Fibroblast of gingiva (primary cell): ENCODE measurements at places on chromosomes 7 and 10.
A peak's percentile ranks its signal among the peaks of the same experiment; 100 is the strongest.

DNA sequence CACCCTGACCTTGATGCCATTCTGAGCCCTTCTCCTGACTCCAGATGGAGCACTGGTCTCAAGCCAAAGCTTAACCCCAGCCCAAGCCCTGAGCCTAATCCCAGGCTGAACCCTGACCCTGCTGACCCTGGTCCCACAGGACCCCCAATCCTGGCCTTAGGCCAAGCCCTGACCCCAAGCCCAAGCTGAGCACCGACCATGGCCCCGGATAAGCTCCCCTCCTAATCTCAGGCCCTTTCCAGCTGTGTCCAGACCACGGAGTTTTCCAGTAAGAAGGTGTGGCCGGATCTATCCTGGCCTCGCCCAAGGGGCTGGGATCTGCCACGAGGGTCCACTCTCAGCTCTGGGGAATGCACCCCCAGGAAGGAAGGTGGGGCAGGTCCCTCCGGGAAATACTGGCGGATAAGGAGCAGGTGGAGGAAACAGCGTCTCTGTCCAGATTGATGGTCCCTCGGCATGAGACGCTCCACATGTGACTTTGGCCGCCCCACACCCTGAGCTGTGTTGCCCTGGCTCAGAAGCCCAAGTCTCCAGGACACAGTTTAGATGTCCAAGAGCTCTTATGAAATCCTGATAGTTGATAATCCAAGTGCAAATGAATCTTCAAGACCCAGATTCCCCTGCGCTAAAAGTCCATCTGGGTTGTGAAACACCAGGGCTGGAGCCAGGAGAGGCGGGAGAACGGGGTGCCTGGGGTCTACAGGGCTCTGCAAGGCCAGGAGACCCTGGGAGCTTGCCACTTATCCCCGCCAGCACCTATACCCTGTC lies 10.4 kb downstream of the ELN start:
- no peak for DNase-seq

DNA sequence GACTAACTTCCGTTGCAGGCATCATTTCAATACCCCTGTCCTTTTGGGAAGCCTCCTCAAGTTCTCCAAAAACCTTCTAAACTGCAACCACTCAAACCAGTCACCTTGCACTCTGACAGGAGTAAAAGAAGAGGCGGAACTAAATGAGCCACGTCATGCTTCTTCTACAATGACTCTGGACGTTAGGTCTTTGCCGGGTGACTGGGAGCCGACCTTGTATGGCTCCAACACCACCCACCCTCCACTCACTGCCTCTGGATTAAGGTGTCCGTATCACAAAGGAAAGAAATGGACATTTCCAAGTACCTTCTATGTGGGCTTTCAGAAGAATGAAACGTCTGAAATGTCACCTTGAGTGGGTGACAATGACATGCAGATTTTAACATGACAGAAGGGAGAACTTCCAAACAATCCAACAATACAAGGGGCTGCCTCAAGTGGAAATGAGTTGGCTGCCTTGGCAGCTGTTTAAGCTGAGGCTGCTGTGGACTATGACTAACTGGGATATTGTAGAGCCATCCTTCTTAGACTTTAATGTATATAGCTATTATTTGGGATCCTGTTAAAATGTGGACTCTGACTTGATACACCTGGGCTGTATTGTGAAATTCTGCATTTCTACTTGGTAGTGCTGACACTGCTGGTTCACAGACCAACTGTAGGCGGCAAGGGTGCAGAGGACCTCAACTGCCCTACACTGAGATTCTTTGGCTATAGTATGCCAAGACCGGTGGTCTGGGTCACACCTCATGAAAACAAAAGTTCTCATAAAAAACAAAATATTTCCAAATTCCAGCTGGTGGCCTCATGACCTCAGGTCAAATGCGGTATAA lies 33.8 kb upstream of the PDLIM1 start:
- DNase-seq = no peak

- no peak for DNase-seq
Measured at GRCh38 chr10:20481054-20481453, 416.1 kb downstream of the NEBL start.

DNA sequence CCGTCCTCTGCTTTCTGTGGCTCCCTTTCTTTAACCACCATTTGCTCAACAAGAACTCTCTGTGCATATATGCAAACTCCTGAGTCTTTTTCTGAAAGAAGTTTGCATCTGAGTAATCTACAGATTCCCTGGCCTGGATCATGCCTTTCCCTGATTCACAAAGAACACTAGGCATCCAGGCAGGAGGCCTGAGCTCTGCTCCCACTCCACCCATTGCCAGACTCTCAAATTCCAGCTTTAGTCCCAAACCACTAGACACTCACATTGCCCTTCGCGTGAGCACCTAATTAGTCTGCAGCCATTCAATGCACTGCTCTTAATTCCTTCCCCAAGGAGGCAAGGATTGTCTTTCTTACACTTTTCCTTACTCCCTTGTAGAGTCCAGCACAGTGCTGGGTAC lies 60.9 kb downstream of the ABCC2 start:
- peak; percentile 51 for DNase-seq

DNA sequence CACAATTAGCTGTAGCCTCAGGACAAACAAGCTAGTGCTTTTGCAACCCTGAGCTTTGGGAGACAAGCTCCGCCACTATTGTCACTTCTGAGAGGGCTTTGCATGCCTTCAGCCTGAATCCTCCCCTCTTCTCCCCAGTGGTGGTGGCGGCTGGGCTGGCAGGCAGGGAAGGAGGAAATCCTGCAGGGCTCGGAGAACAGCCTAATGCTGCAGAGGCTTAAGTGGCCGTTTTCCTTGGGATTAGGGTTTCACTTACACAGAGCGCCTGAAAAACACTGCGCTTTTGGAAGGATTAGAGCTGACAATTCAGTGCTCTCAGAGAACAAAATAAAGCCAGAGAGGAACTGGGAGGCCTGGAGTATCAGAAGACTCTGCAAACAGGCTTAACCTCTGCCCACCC lies 71.3 kb downstream of the PAX2 start:
- DNase-seq = no peak

GRCh38 chr10:73588656-73589055 lies 2.5 kb downstream of the USP54 start:
- no peak for DNase-seq

- no peak for DNase-seq
Measured at GRCh38 chr7:77907281-77907680, 108.7 kb downstream of the PHTF2 start.

- no peak for DNase-seq
Measured at GRCh38 chr10:96910488-96911395, 78.6 kb downstream of the LCOR start.

- no peak for DNase-seq
Measured at GRCh38 chr7:2204446-2204845, 28.3 kb downstream of the MAD1L1 start.

DNA sequence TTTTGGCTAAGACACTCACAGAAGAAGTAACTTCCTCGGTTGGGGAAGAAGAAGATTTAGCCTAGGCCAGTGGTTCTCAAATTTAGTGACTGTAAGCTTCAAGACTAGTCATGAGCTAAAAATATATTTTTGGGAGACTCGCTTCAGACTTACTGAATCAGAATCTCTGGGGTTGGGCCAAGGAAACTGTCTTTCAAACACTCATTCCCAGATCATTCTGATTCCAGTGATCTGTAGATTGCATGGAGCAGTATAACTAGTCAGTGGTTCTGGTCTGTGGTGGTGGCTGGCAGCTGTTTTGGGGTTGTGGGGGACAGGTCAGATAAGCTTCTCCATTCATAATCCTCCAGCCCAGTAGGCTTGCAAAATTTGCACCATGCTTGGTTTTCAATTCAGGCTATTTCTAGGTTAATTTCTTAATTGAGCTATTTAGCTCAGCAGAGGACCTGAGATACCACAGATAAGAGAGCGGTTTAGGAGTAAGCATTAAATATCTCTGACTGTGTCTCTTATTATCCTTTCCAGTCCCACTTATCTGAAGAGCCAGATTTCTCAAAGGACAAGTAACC lies 3.8 kb upstream of the KAT6B start:
- DNase-seq = peak; percentile 44

- DNase-seq = no peak
Measured at GRCh38 chr10:119373294-119374102, 166.1 kb downstream of the GRK5 start.

GRCh38 chr7:128164955-128165670 lies 76.0 kb upstream of the LEP start:
- no peak for DNase-seq

GRCh38 chr7:21293771-21294170 lies 134.1 kb upstream of the SP4 start:
- no peak for DNase-seq

DNA sequence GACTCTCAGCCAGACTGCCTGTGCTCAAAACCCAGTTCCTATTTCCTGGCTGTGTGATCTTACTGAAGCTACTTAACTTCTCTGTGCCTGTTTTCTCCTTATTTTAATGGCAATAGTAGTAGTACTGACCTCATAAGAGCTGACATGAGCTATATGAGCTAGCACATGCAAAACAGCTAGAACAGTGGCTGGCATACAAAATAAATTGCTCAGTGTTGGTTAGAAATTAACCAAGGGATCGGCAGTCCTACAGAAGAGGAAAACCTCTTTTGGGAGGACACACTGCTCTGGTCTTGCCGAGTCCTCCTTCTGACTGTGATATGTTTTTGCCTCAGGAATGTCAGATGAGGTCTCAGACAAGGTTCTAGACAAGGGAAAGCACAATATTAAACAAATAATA lies 322.6 kb downstream of the GRM8 start:
- DNase-seq = no peak

DNA sequence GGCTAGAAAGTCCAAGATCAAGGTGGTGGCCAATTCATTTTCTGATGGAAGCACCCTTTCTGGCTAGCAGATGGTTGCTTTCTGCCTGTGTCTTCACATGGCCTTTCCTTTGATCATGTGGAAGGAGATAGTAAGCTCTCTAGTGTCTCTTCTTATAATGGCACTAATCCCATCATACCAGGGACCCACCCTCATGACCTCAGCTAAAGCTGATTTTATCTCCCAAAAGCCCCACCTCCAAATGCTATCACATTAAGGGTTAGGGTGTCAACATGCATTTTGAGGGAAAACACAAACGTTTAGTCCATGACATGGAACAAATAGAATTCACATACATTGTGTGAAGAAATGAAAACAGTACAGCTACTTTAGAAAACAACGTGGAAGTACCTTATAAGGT lies 100.0 kb downstream of the VPS50 start:
- DNase-seq = no peak

- DNase-seq = no peak
Measured at GRCh38 chr10:7027237-7027912, 383.5 kb downstream of the SFMBT2 start.

DNA sequence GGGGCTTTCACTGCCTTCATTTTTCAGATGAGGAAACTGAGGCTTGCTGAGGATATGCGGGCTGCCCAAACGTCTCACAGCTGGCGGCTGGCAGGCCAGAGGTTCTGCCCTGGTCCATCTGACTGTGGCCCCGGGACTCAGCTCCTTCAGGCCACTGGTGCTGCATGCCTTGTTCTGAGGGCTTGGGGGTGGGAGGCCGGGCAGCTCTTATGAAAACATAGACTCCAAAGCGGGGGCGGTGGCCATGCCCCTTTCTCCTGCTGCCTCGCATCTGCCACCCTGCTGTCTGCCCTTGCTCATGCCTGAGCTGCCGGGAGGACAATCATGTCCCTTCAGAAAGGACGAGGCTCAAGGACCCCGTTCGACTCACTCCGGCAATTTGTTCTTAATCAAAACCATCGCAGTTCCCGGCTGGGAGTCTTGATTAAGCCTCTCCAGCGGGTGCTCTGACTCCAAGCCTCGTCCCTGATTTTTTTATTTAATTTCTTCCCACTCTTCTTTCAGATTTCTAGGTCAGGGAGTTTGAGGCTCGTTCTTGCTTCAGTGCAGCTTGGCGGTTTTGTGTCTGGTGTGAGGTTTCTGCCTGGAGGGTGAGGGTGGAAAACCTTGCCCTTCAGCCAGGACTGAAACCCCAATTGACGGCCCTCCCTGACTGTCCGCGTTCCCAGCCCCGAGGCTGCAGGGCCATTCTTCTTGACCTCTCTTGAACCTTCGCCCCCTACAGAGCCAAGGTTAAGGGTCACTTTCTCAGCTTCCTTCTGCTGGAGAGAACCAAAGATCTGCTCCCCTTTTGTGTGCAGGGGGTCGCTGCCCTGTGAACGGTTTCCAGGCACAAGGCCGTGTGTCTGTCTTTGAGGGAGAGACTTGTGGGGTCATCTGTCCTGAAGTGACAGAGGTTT lies 120.8 kb downstream of the DNAJB6 start:
- no peak for DNase-seq

- no peak for DNase-seq
Measured at GRCh38 chr7:101537935-101538595, 91.0 kb downstream of the MYL10 start.

GRCh38 chr7:31099451-31100444 lies 47.6 kb downstream of the ADCYAP1R1 start:
- no peak for DNase-seq

DNA sequence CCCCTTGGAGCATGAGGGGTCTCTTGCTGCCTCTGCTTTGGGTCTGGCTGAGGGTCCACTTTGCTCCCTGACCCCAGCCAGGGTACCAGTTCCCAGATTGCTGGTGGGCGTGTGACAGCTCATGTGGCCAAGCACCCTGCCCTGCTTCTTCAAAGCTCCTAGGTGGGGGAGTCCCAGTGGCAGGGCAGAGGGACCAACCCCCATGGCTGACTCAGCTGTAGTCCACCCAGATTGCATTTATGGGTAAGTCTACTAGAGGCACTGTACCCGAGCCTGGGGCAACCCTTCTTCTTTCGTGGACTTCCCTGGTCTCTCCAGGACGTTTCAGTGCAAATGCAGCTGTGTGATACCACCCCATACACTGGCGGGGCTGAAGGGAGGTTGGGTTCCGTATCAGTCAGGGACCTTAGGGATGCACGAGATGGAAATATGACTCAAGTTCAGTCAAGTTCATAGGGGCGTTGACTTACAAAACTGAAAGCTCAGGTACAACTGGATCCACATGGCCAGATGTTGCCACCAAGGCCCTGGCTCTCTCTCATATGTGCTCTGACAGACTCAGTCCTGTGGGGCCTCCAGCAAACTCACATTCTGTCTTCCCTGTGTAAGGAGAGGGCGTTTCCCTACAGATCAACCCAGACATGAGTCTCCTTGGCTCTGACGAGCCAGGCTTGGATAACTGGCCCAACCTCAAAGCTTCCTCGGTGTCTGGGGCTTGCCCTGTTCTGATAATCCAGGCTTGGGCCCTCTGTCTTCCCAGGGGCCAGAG lies 13.6 kb downstream of the PTPRE start:
- DNase-seq = no peak

GRCh38 chr10:22344249-22344648 lies 1.0 kb upstream of the SPAG6 start:
- no peak for DNase-seq

DNA sequence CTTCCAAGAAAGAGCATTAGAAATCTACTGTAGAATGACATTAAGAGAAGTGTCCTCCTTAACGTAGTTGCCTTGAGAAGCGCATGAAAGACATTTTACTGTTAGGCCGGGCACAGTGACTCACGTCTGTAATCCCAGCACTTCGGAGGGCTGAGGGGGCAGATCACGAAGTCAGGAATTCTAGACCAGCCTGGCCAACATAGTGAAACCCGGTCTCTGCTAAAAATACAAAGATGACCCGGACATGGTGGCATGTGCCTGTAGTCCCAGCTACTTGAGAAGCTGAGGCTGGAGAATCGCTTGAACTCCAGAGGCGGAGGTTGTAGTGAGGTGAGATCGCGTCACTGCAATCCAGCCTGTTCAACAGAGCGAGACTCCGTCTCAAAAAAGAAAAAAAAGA lies 28.9 kb downstream of the TARP start:
- no peak for DNase-seq
